Cortex of kidney (tissue), 1 donor: ENCODE measurements at places on chromosomes 2 and 18.

DNA sequence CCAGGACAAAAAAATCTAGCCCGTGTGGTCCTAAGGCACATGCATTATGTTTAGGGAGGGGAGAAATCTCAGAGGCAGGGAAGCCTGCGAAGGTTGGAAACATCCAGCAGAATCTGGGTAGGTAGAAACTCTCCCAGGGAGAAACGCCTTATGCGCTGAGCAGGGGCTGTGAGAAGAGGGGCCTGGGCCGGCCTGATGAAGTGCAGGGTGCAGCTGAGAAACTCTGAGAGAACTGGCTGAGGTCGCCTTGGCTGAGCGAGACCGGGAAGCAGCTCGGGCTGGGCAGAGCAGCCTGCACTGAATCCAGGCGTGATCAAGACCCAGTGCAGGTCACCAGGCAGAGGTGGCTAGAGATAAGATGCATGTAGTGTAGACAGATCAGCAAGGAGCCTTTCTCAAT lies 15.1 kb downstream of the CHMP1B start:
- no peak for DNase-seq

- DNase-seq, result no peak
Measured at GRCh38 chr18:69590150-69590549, 189.5 kb downstream of the DOK6 start.

DNA sequence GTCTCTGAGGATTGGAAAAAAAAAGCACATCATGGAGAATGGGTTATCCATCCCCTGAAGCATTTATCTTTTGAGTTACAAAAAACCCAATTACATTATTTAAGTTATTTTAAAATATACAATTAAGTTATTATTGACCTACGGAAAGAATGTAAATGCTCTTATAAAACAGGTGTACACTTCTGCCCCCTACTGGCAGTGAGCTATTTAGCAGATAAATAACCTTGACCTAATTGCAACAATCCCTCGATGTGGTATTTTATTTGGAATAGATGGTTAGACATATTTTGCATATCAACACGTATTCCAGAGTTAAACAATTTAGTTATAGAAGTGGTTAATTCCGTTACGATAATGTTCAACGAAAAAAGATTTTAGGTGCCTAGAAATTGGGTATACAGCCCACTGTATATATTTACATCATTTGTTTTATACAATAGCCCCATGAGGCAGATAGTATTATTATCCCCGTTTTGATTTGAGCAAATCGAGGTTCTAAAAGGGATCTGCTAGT lies 9.1 kb upstream of the DAW1 start:
- DNase-seq, result no peak

GRCh38 chr2:95046371-95047112 lies 21.0 kb downstream of the MAL start:
- DNase-seq, result no peak

DNA sequence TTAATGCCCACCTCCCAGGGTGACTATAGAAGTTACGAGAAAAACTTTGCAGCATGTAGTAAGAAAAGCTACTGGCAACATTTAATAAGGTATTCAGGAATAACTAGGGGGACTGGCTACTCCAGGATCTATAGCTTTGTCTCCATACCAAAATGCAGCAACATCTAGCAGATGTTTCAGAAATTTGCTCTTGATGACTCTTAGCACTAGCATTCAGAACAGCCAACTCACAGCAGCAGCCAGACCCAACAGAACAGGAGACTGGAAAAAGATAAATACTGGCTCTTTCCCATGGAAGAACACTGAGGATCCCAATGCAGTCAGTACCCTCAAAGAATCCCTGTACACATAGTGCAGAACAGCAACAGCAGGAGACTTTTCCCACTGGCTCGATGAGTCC lies 105.0 kb downstream of the PRKRA start:
- DNase-seq, result no peak

GRCh38 chr2:120805011-120805410 lies 69.3 kb downstream of the GLI2 start:
- DNase-seq, result no peak

DNA sequence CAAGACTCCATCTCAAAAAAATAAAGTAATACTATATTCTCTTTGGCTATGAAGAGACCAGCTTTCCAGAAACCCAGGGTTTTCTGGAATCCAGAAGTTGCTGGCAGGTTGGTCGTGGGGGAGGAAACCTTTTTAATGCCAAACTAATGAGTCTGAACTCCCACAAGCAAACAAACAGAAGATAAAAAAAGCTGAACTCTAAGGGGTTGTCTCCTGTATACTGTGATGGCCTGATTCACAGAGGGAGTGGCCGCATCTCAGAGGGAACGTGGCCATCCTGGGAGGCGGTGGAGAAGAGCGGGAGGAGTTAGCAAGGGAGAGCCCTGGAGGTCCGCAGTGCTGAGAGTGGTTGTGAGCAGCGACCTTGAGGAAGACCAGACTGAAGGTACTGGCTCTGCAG lies 36.1 kb downstream of the LIMS1 start:
- DNase-seq, result no peak

- DNase-seq, result no peak
Measured at GRCh38 chr2:146721486-146721885, 1123.3 kb upstream of the ACVR2A start.

DNA sequence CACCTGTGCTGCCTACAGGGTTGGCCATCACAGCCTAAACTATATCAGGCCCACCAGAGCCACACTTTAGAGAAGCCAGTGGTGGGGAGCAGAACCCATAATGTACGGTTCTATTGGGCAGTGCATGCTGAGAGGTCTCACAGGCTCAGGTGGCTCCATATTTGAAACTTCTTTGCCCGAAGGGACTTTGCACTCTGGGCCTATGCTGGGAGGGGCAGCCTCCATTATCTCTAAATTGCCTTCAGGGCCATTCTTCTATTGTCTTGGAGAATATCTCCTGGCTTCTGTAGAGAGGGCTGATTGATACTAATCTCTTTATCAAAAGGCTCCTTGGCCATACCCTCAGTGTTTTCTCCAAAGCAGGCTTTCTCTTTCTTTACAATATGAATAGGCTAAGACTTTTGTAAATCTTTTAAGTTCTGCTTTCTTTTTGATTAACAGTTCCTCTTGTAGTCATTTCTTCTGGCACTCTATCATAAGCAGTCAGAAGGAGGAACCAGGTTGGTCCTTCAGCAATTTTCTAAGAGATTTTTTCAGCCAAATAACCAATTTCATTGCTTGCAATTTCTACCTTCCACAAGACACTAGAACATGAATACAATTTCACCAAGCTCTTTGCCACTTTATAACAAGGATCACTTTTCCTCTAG lies 44.5 kb downstream of the RPE start:
- DNase-seq, result no peak

DNA sequence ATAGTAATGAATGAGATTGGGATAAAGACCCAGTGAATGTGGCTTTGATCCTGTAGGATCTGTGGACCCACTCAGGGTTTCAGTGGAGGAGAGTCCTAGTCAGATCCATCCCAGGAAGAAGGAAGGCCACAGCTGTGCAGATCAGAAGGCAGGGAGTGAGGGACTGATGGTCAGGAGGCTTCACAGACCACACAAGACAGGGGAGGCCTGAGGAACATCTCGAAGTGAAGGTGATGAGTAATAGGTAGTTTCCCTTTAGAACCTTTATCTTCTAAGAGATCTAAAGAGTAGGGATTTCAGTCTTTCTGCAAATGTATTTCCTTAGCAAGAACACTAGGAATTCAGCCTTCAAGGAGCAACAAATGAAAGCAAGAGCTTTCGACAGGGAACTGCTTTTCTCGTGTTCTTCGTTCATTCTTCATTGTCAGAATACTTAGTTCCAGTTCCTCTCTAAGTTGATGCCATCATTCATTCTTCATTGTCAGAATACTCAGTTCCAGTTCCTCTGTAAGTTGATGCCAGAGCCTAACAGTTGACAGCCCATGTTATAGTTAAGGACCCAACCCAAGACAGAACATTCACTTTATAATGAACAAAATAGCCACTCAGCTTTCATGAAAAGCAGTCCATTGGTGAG lies 150.2 kb upstream of the EPAS1 start:
- DNase-seq, result no peak

GRCh38 chr2:174945601-174946260 lies 59.5 kb downstream of the CHN1 start:
- no peak for DNase-seq

- no peak for DNase-seq
Measured at GRCh38 chr18:78796693-78797455, 182.7 kb upstream of the SALL3 start.

- DNase-seq, result no peak
Measured at GRCh38 chr2:50723286-50723938, 308.5 kb downstream of the NRXN1 start.

DNA sequence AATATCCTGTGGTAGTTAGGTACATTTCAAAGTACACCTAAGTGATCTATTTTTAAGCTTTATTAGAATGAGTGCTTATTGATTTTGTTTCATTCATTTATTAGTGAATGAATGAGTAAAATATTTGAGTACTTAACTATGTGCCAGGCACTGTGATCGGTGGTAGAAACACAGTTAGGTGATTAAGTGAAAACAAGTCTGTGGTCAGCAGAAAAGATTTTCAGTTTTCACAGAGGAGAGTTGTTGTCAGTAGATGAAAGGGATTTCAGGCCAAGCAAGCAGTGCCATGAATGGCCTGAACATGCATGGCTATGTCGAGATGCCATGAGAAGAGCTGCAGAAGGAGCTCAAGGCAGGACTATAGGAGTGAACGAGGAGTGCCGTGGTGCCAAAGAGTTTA lies 85.9 kb downstream of the SPTBN1 start:
- no peak for DNase-seq

DNA sequence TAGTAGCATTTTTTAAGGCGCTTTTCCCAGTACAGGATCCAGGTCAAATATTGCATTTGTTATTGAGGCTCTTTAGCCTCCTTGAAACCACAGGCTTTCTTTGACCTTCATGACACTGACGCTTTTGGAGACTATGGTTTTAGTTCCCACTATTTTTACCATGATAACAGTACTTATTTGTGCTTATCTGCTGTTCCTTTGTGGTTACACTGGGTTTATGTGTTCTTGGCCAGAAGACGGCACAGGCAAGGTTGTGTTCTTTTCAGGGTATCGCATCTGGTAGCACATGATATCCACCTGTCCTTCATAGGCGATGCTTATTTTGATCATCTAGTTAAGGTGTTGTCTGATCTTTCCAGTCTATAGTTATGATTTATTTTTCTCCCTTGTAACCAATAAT lies 16.8 kb upstream of the MBOAT2 start:
- no peak for DNase-seq

GRCh38 chr2:155662224-155662623 lies 670.3 kb downstream of the NR4A2 start:
- DNase-seq, result no peak

DNA sequence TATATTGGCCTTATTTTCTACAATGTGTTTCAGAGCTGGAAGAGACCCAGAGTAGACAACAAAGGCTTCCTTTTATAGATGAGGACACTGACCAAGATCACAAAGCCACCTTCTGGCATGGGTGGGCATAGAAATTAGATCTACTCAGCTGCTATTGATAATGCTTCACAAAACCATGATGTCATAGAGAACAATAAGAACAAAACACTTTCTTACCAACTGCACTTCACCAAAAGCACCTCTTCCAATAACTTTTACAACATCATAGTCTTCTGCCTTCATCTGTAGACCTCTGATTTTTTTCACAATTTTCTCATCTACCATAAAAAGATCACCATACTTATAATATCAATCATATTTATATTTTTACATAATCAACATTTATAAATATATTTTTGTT lies 58.1 kb downstream of the ROCK2 start:
- DNase-seq, result no peak

GRCh38 chr2:238027058-238027457 lies 33.7 kb upstream of the SCLY start:
- no peak for DNase-seq

DNA sequence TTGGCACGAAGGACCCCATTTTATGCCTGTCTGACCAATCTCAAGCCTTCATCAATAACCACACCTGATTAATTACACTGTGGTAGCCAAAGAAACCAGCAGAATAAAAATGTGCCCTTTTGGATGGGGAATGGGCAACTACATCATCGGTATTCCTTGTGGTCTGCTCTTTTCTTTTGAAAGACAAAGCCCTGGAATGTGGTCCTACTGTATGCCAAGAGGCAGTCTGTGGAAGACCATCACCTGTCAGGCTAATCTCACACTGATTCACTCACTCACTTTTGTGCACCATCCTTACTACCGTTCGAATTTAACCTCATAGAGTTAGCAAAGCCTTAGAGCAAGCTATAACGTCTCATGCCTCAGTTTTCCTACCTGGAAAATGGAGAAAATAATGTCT lies 275.2 kb upstream of the LRRTM1 start:
- no peak for DNase-seq

GRCh38 chr2:39689876-39690275 lies 24.2 kb downstream of the TMEM178A start:
- no peak for DNase-seq

DNA sequence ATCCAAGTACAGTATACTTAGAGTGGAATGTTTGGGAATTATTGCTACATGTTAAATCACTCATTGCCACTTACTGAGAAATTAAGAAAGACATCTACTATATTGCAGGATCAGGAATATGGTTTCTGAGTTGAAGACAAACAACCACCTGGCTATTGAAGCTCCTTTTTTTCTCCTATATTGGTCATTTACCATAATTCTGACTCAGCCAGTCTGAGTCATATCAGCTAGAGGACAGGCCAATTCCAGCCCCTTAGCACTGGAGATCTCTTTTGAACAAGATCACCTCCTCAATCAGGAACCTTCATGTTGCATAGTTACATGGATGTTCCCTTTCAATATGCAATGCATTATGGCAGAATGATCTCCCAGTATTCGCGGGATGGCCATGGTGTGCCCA lies 42.7 kb upstream of the CDH19 start:
- DNase-seq, result no peak

- no peak for DNase-seq
Measured at GRCh38 chr2:42523341-42523740, 29.6 kb upstream of the KCNG3 start.

- DNase-seq, result no peak
Measured at GRCh38 chr2:191713837-191714236, 35.9 kb downstream of the NABP1 start.

DNA sequence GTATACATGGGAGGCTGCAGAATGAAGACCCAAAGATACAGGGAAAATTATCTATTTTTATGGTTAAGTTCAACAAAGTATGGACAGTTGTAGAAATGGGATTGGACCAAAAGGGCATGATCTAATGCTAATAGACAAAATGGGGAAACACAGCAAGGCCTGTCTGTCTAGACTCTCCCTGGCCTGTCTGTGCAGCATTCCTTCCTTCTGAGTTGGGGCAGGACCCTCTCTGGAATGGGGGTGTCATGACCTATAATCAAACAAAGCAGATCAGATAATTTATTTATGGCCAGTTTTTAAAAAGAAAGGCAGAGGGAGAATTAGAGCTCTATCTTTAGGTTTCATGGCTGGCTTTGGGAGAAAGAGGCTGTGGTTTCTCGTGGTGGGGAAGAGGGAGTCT lies 104.4 kb downstream of the CTIF start:
- no peak for DNase-seq
